NCI-H1930 (cell line): ENCODE measurements at places on chromosomes 2 and 18.

DNA sequence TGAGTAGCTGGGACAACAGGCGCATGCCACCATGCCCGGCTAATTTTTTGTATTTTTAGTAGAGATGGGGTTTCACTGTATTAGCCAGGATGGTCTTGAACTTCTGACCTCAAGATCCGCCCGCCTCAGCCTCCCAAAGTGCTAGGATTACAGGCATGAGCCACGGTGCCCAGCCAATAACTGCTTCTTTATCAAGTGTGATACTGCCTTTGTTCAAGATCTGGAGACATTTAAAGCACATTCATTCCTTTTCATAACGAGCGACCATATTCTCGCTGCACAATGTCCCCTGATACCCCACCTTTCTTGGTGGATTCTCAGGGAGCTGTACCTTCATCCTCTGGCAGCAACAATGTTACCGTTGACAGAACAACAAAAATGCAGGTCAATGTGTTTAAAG is 75.4 kb downstream of the PIEZO2 start:
- no peak for DNase-seq

DNA sequence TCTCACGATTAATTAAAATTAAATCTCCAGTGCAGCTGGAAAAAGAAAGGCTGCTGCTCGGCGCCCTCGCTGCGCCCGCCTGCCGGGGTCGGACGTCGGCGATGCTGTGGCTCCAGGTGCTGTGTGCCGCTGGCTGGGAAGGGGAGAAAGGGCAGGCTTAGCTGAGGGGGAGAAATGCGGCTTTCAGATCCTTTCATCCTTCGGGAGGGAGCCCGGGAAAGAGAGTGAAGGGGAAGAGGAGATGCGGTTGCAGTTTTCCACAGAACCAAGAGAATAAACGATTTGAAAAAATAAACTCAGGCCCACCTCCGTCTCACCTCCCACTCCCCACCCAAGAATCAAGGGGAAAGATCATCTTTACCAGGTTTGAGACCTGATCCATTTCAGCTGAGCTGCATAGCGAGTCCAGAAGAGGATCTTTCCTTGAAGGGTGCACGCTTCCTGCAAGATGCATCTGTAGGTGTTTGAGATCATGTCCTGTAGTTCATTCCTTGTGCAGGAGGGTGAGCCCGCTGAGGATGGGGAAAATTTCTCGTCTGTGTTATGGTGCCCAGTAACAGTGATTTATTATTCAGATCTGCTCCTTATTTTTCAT is 495 bp downstream of the TMEM169 start:
- no peak for DNase-seq

DNA sequence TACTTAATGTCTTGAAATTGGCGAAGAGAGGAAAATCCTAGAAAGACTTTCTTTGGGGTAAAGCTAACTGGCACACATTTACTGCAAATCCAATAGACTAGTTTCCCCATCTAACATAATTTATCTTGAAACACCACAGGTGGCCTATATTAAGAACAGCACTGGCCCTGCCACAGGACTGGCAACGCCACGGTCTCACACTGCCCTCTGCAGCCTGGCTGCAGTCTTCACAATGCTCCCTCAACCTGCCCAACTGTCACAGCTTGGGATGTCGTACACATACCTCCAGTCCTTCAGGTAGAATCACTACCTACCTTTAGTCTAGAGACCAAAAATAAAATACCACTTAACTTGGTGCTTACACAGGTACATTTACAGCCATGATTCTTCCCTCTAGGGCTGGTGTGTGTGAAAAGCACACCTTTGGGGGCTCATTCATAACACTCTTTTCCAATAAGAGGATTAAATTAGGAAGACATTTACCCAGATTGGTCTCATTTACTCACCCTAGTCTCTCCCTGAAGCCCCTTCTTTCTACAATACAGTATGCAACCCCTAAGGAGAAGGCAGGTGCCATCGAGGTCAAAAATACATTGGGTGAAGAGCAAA is 222.2 kb downstream of the C1D start:
- no peak for DNase-seq

- no peak for DNase-seq
Measured at GRCh38 chr2:10572701-10573100, 117.1 kb downstream of the NOL10 start.

GRCh38 chr2:130769343-130769907 is 14.1 kb downstream of the AMER3 start:
- no peak for DNase-seq

- DNase-seq: no peak
Measured at GRCh38 chr2:20675701-20676352, 8.9 kb downstream of the GDF7 start.

DNA sequence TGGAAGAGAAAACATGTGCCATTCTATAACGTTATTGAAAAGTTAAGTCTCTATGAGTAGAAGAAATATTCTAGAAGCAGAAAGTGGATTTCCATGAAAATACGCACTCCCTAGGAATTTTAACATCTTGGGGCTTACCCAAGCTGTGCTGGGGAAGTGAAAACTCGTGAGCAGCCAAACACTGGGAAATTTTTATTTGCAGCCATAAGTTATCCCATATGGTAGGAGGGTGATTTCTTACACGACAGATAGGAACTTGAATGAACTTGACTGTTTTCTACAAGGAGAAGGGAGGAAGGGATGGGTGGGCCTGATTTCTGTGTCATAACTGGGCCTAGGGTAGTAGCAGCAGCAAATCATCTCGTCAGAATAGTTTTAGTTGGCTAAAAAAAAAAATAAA is 272.6 kb downstream of the ETAA1 start:
- no peak for DNase-seq

DNA sequence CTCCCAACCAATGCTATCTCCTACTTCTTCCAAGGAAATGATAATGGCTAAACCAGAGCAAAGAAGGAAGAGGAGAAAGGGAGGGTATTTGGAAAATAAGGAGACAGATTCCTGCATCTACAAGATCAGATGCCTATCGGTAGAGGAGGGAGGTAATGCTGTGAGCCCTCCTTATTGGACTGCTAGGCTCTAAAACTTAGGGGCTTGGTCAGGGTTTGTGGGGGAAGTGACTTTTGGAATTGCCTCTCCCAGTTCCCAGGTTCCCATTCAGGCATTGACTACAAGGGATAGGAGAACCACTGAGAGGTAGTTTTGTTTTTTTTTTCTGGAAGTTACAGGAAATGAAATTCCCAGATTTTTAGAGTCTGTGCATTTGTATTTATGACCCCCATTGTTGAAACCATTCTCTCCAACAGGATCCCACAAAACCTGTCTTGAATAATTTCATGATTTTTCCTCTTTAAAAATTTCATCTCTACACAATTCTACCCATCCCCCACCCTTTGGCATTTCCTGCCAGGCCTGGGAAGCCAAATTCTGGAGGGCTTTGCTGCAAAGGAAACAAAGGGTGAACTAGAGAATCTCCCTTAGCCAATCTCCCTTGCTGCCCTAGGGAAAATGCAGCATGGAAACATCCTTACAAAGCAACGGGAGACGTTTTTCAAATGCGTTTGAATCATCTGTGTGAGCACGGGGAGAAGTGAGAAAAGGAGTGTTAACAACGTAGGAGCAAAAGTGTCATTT is 282.1 kb upstream of the EPAS1 start:
- no peak for DNase-seq

GRCh38 chr2:105790461-105791149 is 45.9 kb downstream of the NCK2 start:
- DNase-seq: no peak

GRCh38 chr2:79260848-79261247 is 101.3 kb upstream of the REG3A start:
- no peak for DNase-seq

- no peak for DNase-seq
Measured at GRCh38 chr2:96815326-96816126, 542 bp upstream of the CNNM3 start.

DNA sequence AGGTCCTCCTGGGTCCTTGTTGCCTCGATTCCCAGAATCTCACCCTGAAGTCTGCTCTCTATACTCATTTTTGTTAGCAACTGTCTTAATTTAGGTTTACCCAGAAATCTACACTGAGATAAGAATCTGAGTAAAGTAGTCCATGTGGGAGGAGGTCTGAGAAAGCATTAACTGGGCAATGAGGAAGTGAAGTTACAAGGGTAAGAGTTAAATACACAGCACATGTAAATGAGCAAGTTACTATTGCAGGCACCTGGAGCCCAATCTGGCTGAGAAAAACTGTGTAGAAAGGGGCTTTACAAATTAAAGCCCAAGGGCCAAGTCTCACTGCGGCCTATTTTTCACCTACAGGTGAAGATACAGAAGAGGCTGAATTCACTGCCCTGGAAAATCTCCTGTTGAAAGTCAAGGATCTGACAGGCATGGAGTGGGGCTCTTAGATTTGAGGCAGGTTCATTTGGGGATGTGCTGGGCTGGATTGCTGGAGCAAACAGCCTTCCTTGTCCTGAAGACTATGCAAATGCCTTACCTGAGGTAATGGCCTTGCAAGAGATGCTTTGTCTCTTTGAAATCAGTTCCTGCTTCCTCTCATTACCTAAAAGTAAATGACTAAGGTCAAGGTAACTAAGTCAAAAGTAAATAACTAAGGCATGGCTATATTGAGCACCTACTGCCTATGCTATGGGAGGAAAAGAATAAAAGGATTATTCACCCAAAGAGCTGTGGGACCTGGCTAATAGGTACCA is 84.4 kb upstream of the DYNAP start:
- no peak for DNase-seq

- no peak for DNase-seq
Measured at GRCh38 chr18:50871846-50872245, 7.1 kb upstream of the ME2 start.

DNA sequence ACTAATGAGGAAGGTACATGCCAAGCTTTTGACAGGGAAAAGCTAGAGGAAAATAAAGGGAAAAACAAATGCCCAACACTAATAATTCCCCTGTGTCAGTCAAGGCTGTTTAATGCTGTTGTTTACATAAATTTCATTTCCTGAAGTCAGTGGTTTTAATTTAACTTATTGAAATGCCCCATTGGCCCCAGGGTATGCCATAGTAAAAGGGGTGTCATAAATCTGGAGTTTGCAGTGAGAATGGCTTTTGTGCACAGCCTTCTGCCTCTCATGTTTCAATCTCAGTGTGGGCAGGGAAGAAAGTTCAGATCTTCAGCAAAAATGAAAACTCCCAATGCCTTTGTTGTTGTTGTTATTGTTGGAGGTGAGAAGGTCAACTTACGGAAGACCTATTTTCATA is 550.1 kb upstream of the DCC start:
- DNase-seq: no peak

DNA sequence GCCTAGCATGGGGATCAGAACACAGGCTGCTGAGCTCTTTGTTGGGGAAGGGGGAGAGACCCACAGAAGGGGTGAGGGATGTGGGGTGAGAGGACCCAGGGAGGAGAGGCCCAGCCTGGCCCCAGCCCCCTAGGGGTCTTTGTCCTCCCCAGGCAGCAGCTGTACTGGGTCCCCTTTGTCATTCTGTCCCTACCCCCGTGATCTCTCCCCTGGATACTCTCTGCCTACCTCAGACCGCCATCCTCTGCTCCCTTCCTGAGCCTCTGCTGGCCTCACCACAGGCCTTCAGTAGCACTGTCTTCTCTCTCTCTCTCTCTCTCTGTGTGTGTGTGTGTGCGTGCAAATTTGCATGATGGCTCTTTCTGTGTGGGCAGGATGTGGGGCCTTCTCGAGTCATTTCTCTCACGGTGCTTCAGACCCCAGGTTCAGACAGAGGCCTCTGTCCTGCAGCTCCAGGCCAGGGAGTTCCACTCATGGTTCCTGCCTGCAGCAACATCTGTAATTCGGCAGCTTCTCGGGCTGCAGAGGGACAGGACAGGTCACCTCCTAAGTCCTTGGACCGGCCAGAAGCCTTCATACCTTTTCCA is 1.4 kb downstream of the PSD4 start:
- DNase-seq: no peak

GRCh38 chr18:55387139-55387984 is 200.6 kb downstream of the TCF4 start:
- DNase-seq: no peak

DNA sequence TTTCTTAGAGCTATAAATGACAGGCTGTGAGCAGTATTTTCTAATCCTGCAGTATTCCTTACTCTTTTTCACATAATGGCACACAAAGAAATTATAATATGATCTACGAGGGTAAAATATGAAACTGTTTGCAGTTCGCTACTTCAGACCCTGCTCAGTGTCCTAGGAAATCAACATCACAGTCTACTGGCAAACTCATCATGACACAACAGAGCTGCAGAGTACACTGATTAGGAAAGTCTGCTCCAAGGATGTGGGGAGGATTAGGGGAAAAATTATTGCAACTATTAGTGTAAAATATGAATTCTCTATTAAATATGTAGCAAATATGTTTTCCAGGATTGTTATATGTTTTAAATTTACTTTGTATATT is 149.2 kb upstream of the REG3G start:
- no peak for DNase-seq

DNA sequence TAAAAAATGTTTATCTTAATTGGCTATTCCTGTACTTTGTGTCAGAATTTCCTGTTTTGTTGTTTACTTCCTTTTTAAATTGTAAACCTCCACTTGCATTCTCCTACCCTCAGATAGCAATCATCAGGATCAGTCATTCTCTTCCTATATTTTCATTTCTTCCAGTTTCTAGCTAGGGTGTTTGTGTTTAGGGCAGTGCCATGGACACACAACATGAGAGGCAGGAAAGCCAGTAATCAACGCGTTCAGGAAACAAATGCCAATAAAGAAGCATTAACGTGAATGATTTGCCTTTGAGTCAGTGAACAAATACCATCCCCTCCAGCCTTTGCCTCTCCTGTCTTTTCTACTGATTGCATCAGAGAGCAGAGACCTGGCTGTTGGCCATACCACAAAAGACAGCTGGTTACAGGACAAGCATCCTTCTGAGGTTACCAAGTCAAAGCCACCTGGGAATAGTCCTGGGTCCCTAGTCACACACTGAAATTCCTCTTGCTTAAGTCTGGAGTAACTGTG is 56.7 kb upstream of the FHL2 start:
- DNase-seq: no peak

DNA sequence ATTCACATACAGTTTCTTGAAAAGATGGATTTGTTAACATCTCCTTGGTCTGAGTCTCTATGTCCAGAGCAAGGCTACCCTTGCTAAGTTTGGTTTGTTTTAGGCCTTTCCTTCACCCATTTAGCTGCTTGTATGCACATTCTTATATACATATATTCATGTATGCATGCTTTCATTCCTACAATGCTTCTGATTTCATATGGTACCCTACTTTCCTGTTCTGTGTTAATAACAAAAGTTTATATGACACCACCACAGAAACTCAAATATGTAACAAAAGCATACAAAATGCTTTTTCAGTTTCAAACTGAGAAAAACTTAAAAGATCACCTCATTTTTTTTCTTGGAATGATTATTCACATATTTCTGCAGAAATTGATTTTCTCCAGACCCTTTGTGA is 39.4 kb downstream of the OSGEPL1 start:
- DNase-seq: no peak

- DNase-seq: no peak
Measured at GRCh38 chr2:226712941-226713340, 86.7 kb downstream of the IRS1 start.

- DNase-seq: no peak
Measured at GRCh38 chr2:206028101-206028500, 57.9 kb downstream of the INO80D start.
